ENCODE measurements at places on chromosomes 13 and 19.
A peak's percentile ranks its signal among the peaks of the same experiment; 100 is the strongest.

- no peaks in the 10 kb centered on the region for H3K4me1 ChIP-seq
- no peaks in the 10 kb centered on the region for H3K36me3 ChIP-seq
- no peak overlapping the region for H3K4me3 ChIP-seq
- H3K27me3 ChIP-seq: no peaks in the 10 kb centered on the region
- DNase-seq: no peak
Measured at GRCh38 chr13:101202590-101202989, 213.7 kb downstream of the NALCN start.

DNA sequence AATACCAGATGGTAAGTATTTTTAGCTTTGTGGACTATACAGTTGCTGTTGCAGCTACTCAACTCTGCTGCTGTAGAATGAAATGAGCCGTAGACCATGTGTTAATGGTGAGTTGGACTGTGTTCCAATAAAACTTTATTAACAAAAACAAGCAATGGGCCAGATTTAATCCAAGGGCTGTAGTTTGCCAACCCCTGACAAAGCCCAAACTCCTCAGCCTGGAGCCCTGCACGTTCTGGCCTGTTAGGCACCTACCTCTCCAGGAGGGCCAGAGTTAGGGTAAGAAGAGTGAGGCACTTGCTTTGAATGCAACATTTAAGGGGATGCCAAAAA, 36.7 kb upstream of the CD33 start:
- no peak overlapping the region for H3K4me3 ChIP-seq
- H3K27ac ChIP-seq: no peak overlapping the region
- no peaks in the 10 kb centered on the region for H3K4me1 ChIP-seq
- H3K27me3 ChIP-seq: peaks cover 8% of the 10 kb centered on the region
- DNase-seq: no peak

- H3K4me1 ChIP-seq: peaks cover 5% of the 10 kb centered on the region
- peak overlapping the region; percentile 59 for H3K4me3 ChIP-seq
- no peaks in the 10 kb centered on the region for H3K36me3 ChIP-seq
- peak; percentile 75 for DNase-seq
Measured at GRCh38 chr19:49889687-49890348, 6.9 kb downstream of the IL4I1 start.

DNA sequence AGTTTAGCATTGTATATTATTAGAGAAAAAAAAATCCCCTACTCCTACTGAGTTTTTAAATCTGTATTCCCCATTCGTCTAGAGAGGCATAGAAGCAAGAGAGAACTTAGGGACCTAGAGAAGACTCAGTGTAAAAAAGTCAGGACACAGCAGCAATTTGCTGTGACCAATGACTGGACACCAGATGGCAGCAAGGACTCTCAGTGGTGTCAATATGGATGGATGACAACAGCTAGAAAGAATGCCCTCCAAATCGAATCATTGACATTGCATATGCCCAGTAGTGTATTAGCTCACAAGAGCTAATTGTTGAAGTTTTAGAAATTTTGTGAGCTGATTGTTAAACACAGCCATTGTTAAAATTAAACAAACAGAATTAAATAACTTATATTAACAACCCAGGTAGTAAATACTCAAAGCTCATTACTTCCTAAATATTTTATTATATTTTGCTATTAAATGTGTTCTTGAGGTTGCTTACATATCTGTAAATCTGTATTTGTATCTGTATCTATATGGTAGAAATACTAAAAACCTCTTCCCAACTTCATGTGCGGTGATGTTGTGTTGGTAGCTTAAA, 43.9 kb downstream of the SIAH3 start:
- no peak overlapping the region for H3K4me3 ChIP-seq
- no peaks in the 10 kb centered on the region for H3K27me3 ChIP-seq
- no peak overlapping the region for H3K27ac ChIP-seq

DNA sequence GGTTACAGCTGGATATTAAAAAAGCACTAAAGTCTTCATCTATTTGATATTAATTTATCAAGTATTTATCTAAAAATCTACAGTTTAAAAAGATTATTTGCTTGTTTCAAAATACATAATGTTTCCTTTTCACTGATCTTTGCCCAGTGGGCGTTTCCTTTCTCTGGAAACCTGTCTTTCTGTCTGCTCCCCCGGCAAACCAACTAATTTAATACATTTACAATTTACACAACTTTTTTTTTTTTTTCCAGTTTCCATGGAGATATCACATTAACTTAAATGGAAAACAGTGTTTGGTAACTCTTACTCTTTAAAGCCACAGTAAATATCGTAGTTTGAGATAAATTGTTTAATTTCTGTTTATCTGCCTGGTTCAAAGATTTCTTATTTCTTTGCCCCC, 5.3 kb downstream of the GPC6 start:
- no peak overlapping the region for H3K4me3 ChIP-seq
- no peaks in the 10 kb centered on the region for H3K27me3 ChIP-seq
- H3K4me1 ChIP-seq: no peaks in the 10 kb centered on the region
- H3K27ac ChIP-seq: no peak overlapping the region

DNA sequence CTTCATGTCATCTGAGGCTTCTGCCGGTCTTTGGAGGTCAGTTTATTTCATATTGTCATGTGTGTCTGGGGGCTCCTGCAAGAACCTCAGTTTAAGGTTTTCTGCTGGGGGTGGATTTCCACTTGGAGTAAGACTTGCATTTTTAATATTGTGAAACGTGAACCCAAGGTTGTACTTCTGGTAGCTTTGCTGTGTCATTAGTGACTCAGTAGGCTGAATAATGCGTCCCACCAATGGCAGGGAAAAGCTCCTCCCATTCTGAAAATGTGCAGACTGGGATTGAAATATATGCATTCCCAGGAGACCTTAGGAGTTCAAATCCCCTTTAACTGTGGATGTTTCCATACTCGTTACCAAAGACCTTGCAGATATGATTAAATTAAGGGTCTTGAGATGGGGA, 46.2 kb downstream of the ING1 start:
- H3K27ac ChIP-seq: no peak overlapping the region
- no peaks in the 10 kb centered on the region for H3K4me1 ChIP-seq
- H3K4me3 ChIP-seq: no peak overlapping the region
- H3K27me3 ChIP-seq: no peaks in the 10 kb centered on the region
- no peaks in the 10 kb centered on the region for H3K36me3 ChIP-seq

DNA sequence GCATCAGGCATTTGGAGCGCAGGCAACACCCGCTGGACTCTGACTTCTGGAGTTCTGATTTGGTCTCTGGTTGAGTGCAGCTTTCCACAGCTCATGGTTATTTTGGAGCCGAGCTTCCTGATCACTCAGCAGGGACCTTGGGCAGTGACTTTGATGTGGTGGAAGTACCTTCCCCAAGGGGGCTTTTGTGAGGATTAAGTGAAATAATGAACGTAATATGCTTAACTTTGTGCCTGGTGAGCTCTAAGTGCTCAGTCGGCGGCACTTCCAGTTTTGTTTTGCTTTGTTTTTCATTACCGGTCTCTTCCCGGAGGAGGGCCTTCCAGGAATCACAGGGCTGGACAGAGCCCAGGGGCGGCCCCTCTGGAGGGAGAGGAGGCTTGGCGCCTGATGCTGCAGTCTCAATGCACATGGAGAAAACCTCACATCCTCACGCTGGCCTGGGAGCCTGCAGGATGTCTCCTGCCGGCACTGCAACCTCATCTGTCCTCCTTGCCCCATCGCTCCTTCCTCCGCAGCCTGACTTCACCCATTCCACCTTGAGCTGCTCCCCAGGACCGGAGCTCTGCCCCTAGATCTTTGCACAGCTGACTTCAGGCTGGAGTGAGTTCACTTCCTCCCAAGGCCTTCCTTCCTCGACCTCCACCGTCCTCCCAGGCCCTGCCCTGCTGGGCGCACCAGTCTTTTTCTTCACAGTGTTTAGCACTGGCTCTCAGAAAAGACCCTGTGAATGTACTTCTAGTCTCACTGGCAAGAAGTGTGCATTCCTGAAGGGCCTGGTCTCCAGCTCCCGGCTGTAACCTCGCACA, 1.5 kb downstream of the PLEKHF1 start:
- H3K4me3 ChIP-seq: peak overlapping the region; percentile 91
- DNase-seq: no peak
- H3K27me3 ChIP-seq: no peaks in the 10 kb centered on the region
- H3K36me3 ChIP-seq: no peaks in the 10 kb centered on the region
- H3K4me1 ChIP-seq: peaks cover 53% of the 10 kb centered on the region
- peak overlapping the region; percentile 69 for H3K27ac ChIP-seq

DNA sequence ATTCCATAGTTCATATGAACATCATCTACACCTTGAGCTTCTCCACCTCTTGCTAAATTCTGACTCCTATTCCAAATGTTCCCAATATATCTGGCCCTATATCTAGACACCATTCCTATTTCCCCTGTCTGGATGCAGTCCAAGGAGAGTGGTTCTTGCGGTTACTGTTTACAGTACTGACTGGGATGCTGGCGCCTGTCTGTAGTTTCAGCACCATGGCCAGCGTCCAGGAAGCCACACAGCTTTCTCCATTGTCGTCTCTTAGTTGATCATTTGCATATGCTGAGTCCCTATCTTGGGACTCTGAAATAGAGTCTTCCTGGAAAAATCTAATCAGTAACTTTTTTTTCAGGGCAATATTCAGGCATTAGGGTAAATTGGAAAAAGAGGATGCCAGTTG, 14.9 kb downstream of the LAIR2 start:
- H3K4me1 ChIP-seq: peaks cover 17% of the 10 kb centered on the region
- no peak overlapping the region for H3K4me3 ChIP-seq
- H3K36me3 ChIP-seq: no peaks in the 10 kb centered on the region
- peak; percentile 14 for DNase-seq
- H3K27me3 ChIP-seq: no peaks in the 10 kb centered on the region
